Tibial nerve (tissue), 4 donors: ENCODE measurements at places on chromosomes 3 and 15.

DNA sequence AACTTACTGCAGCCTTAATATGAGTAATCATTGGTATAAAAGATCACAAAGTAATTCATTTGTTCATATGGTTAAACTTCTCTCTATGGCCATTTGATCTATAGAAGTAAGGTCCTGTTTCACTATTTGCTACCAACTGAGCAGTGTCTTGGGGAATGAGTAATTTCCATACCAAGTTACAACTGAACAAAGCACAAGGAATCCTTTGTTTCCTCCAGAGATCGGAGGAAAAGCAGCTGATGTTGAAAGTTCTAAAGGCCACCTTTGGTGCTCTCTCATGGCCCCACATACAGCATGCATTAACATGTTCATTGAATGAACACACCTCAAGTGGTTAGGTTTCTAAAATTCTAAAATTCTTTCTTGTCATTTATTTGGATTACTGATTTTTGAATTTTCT lies 7.1 kb upstream of the CNTN3 start:
- DNase-seq: no peak

GRCh38 chr3:74850381-74850780 lies 235.9 kb upstream of the CNTN3 start:
- DNase-seq: no peak

DNA sequence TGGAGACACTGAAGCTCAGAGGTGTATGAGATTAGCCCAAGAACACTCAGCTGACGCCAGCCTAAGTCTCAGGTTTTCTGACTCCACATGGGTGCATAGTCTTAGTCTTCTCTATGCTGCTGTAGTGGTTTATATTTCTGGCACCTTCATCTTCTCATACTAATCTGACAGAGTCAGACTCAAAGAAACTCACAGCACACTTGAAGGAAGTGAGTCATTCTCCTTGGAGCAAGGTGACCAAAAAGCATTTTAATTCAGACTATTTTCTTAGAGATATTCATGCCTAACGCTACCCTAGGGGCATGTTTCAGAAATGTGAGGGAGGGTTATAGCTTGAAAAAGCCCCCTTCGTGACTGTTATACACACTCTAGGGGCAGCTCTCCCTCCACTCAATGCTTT lies 775.3 kb upstream of the ARPP21 start:
- DNase-seq: no peak

- DNase-seq: no peak
These were observed 251.7 kb upstream of the TBL1XR1 start for GRCh38 chr3:177448987-177449359.

DNA sequence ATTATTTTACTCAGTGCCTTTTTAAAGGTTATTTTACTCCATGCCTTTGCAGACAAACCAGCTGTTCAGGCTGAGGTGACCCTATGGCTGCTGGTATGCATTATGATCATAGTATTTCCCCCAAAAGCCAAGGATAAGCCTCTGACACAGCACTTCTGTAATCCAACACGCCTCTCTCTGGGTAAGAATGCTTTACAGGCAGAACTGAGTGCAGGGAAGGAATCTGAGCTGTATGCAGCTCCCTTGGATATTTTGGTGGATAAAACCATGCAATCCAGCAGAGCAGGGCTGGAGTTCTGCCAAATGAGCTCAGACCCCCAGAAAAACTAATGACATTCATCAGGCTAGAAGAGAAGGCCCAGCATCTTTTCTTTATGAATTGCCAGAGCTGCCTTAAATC lies 11.7 kb upstream of the MAP1A start:
- no peak for DNase-seq

GRCh38 chr15:83092309-83092976 lies 15.0 kb upstream of the TM6SF1 start:
- DNase-seq: peak; percentile 55

DNA sequence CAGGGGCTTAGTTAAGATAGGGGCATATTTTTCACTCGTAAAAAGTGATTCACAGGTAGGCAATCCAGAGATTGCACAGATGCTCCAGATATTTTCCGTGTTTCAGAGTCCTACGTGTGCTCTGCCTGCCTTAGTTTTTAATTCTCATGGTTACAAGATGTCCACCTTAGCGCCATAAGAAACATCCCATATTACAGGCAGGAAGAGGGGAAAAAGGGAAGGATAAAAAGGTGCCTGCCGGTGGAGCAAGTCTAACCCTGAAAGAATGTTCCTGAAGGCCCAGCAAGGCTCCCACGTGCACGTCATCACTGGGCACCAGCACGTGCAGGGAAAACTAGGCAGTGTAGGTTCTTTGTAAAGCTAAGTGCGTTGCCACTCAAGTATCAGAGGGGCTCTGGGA lies 10.1 kb upstream of the MOBP start:
- no peak for DNase-seq

DNA sequence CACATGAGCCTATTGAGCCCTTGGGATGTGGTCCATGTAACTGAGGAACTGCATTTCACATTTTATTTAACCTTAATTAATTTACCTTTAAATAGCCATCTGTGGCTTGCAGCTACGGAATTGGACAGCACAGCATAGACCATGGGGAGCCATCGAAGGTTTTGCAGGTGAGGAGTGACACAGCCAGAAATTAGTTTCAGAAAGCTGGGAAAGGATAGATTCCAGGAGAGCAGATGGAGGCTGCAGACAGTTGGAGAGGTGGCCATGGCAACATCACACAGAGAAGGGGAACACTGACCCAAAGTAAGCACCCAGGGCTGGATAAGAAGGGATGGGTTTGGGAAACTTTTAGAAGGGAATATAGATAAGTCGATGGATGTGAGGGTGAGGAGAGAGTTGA lies 100.1 kb upstream of the SLC6A11 start:
- no peak for DNase-seq

DNA sequence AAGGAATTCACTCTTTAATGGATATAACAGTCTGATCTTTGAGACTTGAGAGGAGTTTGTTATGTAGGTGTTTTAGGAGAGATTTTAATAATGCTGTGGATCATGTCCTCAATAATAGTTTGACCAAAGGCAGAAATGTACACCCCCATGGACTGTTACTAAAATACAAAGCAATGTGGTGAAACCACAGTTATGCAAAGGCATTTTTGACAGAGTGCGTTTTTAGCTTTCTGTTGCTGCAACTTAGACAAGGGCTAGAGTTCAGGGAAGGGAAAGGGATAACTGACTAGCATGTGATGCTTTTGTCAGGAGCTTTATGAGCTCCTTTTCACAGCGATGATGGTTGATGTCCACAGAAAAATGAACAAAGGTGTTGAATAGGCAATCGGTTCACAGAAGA lies 3.6 kb upstream of the STARD5 start:
- DNase-seq: no peak

DNA sequence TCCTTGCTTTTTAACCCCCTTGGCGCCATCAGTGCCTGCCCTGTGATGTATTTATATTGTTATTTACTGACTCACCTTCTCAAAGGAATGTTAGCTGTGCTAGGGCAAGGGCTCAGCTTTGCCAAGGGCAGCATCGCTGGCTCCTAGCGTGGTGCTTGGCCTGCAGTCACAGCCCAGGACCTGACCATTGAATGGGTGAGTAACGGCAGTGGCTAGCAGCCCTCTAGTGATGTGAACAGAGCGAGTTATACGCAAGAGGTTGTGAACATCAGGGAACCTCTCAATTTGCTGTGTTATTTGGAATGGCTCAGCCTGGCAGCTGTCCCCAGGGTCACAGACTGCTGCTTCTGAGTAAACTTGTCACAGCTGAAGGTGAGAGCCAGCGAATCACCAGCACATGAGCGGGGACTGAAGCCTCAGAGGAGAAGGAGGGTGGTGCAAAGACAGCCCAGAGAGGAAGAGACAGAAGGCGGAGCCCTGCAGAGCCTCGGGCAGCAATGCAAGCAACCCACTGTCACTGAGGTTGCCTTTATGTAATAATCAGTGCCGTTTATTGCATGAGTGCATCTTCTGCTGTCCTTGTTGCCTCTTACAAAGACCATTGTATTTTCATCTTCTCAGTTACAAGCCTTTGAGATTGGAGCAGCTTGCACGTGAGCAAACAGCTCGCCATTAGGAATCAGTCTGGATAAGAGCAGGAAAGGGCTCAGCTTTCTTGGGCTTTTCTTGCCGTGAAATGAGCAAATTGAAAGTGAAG lies 158.3 kb downstream of the SLCO3A1 start:
- DNase-seq: no peak

- no peak for DNase-seq
These were observed 140.4 kb downstream of the TBL1XR1 start for GRCh38 chr3:177056927-177057326.

DNA sequence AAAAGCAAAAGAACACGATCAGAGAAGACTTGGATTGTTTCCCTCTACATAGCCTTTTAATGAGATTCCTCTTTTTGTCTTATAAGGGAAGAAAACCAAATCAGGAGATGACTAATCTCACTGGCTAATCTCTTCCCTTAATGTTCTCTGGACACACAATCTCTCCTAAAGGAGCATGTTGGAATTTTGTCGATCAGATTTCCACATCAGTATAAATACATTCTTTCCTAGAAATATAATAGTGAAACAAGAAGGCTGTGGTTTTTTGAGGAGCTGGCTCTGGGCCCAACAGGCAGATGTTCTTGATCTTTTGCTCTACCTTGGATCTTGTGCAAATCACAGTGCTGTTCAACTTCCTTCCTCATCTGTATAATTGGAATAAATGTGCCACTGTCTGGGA lies 94.0 kb downstream of the GTPBP8 start:
- peak; percentile 24 for DNase-seq

DNA sequence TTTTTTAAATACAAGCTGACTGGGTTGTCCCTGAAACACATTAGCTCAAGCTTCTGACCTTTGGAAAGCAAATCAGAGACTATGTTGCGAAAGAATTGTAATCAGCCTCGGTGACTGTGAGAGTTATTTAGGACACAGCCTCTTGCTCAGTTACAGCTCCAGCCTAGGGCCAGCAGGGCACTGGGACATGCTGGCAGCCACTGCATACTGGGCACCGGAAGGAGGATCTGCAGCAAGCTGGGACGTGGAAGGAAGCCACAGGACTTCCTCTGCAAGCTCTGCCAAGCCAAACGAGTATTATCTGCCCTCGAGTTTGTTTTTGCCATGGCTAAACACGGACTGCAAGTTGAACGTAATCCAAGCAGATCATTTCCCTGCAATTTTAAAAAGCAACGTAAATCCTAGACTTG lies 24.4 kb upstream of the COPG1 start:
- DNase-seq: peak; percentile 19

- DNase-seq: peak; percentile 82
These were observed 3.5 kb downstream of the DUSP7 start for GRCh38 chr3:52052831-52053306.

- DNase-seq: no peak
These were observed 95.4 kb upstream of the SNRPA1 start for GRCh38 chr15:101390462-101390861.
